ENCODE measurements at places on chromosomes 5 and 9.

DNA sequence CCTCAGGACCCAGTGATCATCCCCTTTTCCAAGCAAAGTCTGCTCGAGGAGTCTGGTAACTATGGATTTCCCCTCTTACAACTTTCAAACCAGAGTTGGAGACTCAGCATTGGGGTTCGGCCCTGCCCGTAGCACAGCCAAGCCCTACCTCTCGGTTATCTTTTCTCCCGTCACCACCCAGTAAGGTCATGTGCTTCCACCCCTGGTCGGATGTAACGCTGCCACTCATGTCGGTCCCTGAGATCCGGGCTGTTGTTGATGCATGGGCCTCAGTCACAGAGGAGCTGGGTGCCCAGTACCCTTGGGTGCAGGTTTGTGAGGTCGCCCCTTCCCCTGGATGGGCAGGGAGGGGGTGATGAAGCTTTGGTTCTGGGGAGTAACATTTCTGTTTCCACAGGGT, 1.2 kb downstream of the GALT start:
- no peak for DNase-seq

DNA sequence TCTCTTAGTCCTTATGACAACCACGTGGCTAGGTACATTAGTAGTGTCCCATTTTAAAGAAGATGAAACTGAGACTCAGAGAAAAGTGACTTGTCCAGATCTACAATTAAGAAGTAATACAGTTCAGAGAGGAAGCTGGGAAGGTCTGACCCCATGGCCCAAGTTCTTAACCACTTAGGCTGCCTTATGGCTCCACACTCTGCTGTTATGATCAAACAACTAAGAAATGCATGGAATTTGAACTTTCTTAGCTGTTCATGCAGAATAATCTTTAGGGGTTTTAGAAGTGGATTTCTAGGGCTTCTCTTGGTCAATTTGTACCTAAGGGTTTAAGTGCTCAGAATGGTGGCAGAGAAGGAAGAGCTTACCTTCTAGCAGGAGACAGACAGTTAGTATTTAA, 128.0 kb upstream of the MSX2 start:
- DNase-seq: no peak

DNA sequence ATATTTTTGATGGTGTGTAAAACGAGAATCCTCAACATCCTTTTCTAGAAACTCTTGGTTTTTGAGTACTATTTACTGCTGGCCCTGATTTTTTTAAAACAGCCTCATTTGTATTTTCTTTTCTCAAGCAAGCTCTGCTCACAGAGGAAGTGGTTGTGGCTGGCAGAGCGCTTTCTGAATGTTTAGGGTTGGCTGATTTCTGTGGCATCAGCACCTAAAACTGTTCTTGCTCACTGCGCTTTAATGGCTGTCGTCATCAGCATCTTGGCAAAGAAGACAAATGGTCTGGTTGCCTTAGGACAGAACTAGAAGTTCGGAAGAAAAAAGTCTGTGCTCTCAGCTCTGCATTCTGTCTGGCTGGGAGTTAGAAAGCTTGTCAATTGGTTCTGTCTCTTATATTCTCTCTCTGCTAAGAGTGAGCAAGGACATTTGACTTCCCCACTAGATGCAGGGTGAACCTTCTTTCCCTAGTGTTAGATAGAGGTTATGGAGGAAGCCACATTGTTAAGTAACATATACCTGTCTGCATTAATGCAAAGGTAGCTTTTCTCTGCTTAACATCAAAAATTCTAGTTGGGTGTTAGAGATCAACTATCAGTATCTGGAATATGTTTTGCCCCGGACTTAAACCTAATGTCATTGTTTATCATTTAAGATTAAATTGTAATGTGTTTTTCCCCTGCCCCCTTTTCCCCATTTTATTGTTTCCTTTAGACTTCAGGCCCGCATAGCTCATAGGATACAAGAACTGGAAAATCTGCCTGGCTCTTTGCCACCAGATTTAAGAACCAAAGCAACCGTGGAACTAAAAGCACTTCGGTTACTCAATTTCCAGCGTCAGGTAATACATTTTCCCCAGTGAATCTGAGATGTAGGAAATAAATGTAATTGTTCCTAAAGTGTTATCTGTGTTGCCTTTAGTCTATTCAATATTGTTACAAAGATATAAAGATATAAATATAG, 39.0 kb downstream of the SMARCA2 start:
- DNase-seq: peak; percentile 61

GRCh38 chr5:62263401-62263800, 42.6 kb upstream of the KIF2A start:
- DNase-seq: no peak

- no peak for DNase-seq
These were observed 174.6 kb downstream of the MAPKAP1 start for GRCh38 chr9:125532412-125532811.

GRCh38 chr9:110520120-110520701, 59.3 kb downstream of the SVEP1 start:
- DNase-seq: no peak

DNA sequence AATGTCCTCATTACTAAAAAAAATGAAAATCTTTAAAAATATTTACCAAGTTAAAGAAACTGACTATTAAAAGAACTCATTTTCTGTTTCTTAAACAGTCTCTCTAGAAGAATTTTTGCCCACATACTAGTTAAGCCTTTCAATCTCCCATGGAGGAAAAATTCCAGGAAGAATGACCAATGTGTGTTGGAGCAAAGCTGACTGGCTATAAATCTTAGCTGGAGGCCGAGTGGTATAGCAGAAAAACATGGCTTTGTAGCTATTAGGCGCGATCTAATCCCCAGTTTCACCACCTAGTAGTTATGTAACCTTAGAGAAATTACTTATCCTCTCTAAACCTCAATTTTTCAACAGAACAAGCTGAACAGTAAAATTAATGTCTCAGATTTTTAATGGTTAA, 135.5 kb upstream of the PRLR start:
- DNase-seq: no peak

GRCh38 chr9:12819436-12820185, 44.8 kb downstream of the LURAP1L start:
- DNase-seq: no peak

GRCh38 chr9:85055506-85056202, 386.1 kb downstream of the NTRK2 start:
- DNase-seq: no peak

DNA sequence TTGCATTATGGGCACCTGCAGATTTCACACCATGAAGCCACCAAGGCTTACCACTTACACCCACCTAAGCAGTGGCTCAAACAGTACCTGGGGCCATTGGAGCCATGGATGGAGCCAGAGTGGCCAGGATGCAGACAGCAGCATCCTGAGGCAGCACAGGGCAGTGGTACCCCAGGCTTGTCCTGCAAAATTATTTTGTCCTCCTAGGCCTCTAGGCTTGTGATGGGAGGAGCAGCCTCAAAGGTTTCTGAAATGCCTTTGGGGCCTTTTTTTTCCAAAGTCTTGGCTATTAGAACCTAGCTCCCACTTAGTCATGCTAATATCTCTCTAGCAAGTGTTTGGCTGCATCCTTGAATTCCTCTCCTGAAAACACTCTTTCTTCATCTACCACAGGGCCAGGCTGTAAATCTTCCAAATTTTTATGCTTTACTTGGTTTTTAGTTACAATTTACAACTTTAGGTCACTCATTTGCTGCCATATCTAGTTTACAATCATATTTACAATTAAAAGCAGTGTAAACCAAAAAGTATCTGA, 15.7 kb downstream of the TMC1 start:
- DNase-seq: no peak

GRCh38 chr5:150525163-150525562, 17.2 kb downstream of the NDST1 start:
- no peak for DNase-seq

DNA sequence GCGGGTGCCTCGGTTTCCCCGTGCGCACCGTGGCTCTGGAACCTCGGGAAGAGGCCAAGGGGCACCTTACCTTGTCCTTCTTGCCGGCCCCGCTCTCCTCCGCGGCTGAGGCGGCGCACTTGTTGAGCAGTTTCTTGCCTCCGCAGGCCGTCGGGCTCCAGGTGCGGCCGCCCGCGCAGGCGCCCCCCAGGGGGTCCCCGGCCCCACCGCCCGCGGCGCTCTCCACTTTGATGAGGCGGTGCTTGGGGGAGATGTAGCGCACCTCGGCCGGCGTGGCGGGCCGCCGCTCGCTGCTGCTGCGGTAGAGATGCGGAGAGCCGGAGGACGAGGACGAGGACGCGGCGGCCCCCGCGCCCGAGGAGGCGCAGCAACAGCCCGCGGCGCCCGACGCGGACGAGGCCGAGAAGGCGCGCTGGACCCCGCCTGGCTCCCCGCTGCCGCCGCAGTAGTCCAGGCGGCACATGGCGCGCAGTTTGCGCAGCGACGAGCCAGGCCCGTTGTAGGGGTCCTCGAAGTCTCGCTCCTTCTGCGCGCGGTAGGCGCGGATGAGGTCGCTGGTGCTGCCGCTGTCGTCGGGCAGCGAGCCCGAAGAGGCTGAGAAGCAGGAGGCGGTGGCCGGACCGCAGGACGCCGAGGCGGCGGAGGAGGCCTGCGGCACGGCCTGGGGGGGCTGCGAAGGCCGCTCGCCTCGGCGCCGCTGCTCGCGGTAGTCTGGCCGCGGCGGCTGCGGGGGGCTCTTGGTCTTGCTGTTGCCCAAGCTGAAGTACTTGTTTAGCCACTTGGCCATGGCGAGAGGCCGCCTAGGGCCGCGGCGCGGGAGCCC, 957 bp downstream of the SHB start:
- DNase-seq: no peak

DNA sequence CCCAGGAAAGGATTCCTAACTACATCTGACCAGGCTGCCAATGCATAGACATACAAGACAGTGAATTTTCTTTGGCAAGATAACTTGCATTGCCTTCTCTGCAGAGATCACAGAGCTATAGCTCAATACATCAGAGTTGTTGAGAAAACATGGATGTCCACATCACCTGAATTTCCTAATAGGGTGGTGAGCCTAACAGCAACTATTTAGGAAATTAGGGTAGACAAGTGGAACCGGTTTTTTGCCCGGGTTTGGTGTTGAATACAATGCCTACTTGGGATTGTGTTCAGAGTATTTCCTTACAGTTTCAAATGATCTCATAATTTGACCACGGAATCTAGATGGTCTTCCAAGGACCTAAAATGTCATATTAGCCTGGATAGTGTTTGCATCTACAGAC, 262.7 kb downstream of the KIF4B start:
- DNase-seq: no peak

- DNase-seq: no peak
These were observed 120.2 kb downstream of the TENT4A start for GRCh38 chr5:6833406-6833805.

- no peak for DNase-seq
These were observed 11.7 kb upstream of the AQP3 start for GRCh38 chr9:33459115-33459514.

GRCh38 chr9:89430995-89431394, 66.9 kb downstream of the SEMA4D start:
- no peak for DNase-seq

- no peak for DNase-seq
These were observed 113.0 kb downstream of the AUH start for GRCh38 chr9:91248707-91249106.

- DNase-seq: no peak
These were observed 175.6 kb downstream of the TMEM161B start for GRCh38 chr5:88092958-88093605.

- DNase-seq: no peak
These were observed 1.6 kb downstream of the ELL2 start for GRCh38 chr5:95959888-95960666.

DNA sequence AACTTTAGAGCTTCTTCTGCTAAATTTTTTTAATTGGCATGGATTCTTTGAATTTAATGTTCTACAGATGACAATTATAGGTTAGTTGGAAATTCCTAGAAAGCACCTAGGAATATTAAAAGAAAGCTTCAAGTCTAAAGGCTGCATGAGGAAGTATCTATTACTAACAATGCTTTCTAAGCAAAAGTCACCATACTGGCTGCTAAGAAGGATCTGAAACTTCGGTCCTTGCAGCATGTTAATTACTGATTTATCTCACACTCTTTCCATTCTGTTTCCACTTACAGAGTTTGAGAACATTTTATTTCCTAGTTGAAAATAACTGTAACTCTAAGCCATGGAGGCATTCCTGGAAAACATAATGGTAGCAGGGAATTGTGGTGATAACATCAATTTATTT, 8.4 kb downstream of the SEMA6A start:
- no peak for DNase-seq

- DNase-seq: no peak
These were observed 28.7 kb upstream of the C5orf46 start for GRCh38 chr5:147935032-147935431.

- no peak for DNase-seq
These were observed 159.2 kb upstream of the ALDH1B1 start for GRCh38 chr9:38233343-38233742.

DNA sequence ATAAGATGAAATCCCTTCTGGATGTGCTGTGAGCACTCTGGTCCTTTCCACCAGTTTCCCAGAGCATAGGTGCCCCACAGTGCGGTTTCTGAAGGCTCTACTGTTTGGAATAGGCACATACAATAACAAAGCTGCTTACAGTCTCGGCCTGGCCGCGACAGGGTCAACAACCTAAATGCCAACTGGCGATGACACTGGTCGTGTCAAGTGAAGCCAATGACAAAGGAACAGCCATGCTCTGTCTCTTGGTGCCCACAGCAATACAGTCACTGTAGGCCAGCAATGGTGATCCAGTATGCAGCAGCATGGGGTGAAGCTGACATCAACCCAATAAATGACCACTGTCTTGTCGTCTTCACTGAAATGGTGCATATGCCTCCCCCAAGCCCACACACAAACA, 47.8 kb upstream of the EQTN start:
- DNase-seq: no peak

DNA sequence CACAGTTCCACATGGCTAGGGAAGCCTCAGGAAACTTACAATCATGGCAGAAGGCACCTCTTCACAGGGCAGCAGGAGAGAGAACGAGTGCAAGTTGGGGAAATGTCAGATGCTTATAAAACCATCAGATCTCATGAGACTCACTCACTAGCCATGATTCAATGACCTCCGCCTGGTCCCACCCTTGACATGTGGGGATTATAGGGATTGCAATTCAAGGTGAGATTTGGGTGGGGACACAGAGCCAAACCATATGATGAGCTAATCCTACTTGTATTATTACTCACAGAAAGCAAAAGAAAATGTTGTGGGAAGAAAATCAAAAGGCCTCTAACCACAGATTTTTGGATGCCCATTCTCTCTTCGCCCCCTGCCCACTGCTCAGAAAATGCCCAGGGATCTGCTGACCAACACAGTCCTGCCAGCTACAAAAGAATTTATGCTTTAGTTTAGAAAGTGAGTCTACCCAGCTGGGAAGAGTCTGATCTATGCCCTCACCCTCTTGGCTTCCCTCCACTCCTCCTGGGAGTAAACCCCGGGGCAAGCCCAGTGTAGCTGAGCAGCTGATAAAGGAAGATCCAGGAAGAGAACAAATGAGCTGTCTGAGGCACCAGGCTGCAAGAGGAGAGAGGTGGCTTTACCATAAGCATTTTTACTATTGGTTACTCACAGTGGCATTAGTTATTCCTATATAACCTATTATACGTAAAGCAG, 53.1 kb downstream of the RNF130 start:
- DNase-seq: no peak

DNA sequence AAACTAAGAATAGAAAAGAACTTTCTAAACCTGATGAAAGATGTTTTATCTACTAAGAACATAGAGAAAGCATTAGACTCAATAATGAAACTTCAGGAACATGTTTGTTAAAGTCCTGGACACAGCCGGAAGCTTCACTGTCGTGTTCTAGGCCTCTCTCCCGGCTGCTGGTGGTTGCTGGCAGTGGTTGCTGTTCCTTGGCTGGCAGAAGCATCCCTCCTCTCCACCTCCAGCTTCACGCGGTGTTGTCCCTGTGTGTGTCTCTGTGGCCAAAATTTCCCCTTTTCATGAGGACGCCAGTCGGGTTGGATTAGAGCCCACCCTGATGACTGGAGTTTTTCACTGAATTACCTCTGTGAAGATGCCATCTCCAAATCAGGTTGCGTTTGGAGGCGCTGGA, 6.5 kb upstream of the MED10 start:
- DNase-seq: no peak

Measured in T follicular helper cell (primary cell).